Activated CD4-positive, alpha-beta memory T cell treated with anti-CD3 and anti-CD28 coated beads, Interleukin-2, amount 10 ng/mL, durations not matched to agents 7 days and 5 days (primary cell): ENCODE measurements at places on chromosomes 13 and 19.

DNA sequence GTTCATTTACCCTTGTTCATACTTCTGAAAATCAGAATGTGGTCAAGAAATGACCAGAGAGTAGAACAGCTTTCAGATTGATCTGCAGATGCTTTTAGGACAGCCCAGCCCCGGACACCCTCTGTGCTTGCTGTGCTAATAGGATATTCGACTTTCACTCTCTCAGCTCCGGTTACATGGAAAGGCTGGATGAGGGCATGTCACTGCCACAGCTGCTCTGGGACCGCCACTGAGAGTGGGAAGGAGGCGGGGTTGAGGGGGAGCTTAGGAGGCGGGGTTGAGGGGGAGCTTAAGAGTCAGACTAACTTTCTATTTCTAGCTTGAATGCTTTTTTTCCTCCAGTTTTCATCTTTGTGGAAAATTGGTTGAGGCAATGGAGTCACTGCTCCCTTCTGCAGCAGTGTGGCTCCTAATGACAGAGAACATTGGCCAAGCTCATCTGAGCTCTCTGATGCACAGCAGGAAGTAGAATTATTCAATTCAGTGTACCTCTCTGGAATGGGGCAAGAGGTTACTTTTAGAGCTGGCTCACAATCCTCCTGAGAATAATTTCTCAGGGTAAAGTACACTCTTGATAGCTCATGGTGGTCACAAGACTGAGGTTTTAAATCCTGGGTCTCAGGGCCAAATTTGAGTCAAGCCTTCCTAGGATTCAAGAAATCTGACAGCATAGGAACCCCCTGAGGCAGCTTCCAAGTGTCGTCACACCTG, 74.6 kb upstream of the NPAS1 start:
- no peak for DNase-seq

- no peak for DNase-seq
These were observed 236.2 kb upstream of the HTR2A start for GRCh38 chr13:47133011-47133445.

DNA sequence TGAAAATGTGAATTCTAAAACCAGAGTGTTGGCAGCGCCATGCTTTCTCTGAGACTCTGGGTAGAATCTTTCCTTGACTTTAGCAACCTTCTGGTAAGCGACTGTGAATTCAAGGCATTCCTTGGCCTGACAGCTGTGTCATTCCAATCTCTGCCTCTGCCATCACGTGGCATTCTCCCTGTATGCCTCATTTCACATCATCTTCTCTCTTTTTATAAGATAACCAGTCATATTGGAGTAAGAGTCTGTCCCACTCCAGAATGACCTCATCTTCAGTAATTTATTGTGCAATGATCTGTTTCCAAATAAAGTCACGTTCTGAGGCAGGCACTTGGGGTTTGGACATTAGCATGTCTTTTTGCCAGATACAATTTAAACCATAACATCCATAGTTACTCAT, 103.4 kb upstream of the POSTN start:
- DNase-seq = no peak

DNA sequence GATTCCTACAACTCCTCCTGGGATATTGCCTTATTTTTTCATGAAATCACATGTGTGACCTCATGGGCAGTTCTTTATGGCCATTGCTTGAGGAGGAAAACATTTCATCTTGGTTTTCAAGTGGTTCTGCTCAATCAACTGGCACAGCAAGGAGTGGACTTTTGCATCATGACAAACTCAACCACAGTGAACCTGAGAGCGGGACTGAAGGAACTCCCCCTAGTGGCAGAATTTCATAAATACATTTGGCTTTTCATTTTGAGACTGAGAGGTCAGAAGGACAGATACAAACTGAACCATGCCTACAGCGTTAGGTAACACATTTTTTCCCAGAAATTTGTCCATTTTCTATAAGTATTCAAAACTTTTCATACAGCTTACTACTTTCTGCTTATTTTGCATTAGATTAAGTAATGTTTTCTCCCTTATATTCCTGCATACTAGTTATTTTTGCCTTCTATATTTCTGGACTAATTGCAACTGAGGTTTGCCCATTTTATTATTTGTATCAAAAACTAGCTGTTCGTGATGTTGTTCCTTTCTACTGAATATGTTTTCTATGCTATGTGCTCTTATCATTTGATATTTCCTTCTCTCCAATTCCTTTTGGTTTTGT, 13.4 kb upstream of the SIGLEC12 start:
- no peak for DNase-seq

- peak; percentile 46 for DNase-seq
These were observed 1.4 kb upstream of the USF2 start for GRCh38 chr19:35267353-35267817.

DNA sequence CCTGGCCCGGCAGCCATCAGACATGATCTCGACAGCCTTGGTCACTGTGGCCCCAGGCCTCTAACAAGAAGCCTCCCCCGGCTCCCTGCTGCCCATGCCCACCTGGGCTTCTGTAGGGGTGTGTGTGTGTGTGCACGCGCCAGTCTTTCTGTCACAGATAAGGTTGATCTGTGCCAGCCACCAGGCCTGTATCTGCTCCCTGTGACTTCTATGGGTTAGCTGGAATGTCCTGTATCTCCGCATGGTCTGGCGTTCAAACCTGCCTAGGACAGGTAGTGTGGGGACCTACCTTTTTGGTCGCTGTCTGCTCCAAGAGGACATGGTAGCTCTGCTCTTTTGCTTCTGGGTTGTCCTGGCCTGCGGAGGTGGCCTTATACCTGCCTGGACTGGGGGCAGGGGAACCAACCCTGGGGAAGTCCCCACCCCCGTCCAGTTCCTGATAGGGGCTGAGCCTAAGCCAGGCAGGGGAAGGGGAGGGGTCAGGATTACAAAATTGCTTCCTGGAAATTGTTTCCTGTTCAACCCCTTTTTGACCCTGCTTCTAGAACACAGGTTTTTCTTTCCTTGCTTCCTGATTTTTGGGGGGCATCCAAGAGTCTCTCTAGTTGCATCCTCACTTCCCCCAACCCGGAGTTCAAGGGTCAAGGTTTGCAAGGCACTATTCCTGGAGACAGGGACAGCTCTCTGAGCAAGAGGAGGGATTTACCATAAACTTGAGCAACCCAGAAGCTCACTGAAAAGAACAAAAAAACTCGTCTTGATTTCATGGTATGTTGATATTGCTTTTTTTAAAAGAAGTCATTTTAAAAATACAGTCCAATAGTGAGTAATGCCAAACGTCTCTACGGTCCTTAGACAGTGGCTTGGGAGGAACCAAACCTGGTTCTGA, at the start of gene LRG1:
Gene LRG1, minus strand, starts transcription at position 344 of the 889 bp plus-strand sequence. Its CDS starts 23 bp downstream, at position 321.
- no peak for DNase-seq

- no peak for DNase-seq
These were observed 79.6 kb upstream of the DOCK9 start for GRCh38 chr13:99057310-99057975.

DNA sequence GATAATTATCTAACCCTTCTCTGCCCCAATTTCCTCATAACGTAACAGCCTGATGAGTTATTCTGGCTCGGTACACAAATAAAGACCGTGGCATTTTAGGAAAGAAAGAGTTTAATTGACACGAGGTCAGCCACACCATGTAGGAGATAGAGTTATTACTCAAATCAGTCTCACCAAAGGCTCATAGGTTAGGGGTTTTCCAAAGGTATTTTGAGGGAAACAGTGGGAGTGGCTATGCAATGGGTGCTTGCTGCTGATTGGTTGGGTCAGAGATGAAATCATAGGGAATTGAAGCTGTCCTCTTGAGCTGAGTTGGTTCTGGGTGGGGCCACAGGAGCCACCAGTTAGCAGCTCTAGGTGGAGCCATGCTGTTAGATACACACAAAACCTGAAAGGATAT, 137.5 kb downstream of the FREM2 start:
- DNase-seq = no peak

- DNase-seq = no peak
These were observed 24.7 kb downstream of the FRY start for GRCh38 chr13:32056316-32056715.

DNA sequence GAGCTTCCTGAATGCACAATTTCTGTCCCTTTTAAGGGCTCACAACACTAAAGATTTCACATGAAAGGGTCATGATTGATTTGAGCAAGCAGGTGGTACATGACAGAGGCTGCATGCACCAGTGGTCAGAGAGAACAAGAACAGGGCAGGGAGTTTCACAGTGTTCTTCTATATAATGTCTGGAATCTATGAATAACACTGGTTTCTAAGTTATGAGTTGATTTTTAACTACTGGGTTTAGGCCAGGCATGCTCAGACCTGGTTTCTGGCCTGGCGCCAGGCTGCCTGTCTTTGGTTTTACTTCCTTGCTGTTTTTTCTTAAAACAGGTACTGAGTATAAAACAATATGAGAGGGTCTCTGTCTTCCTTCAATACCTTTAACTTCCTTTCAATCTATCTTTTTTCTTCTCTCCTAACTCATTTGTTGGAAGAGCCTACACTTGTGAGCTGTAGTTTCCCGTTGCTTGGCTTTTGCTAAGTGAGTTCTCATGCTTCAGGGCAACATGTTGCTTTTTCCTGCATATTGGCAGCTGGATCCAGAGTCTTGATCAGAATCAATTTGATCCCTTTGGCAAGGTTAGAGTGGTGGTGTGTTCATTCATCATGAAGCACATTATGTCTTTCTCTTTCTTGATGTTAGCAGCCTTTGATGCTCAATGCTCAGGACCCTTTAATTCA, 38.5 kb upstream of the FGF14 start:
- no peak for DNase-seq

- DNase-seq = no peak
These were observed 38.0 kb downstream of the TPT1 start for GRCh38 chr13:45303026-45303425.
